ENCODE measurements at places on chromosomes 12 and 14.

GRCh38 chr14:98871796-98872195 is 400.2 kb downstream of the BCL11B start:
- DNase-seq = no peak

DNA sequence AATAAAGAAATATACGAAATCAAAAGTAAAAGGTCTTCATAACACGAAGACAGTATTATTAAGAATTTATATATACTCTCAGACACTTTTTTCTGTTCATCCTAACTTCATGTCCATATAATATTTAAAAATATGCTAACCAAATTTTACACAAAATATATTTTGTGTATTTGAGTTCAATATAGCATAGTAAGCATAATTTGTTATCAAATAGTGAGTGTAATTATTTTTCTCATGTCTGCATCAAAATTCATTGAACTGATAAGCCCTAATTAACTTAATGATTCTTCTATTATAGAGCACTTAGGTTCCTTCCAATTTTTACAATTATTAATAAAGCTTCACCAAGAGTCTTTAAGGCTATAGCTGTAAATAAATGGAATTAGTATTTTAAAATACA is 99.7 kb upstream of the SYT1 start:
- DNase-seq = no peak

DNA sequence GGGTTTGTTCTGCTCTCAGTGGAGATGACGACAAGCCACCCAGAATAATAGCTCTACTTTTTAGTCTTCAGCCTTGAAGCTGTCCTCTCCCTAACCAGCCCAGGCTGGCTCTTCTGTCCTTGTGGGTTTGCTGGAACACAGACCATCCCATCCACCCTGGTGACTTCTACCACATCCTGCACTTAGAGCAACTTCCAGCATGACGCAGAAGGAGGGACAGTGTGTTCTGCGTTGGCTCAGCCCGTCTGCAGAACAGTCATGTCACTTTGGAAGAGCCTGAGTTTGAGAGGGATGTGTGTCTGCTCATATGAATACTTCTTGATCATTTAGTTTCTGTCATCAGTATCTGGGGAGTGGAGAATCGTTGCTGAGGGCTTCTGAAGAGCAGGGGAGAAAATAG is 198.0 kb downstream of the CACNA1C start:
- DNase-seq = no peak

DNA sequence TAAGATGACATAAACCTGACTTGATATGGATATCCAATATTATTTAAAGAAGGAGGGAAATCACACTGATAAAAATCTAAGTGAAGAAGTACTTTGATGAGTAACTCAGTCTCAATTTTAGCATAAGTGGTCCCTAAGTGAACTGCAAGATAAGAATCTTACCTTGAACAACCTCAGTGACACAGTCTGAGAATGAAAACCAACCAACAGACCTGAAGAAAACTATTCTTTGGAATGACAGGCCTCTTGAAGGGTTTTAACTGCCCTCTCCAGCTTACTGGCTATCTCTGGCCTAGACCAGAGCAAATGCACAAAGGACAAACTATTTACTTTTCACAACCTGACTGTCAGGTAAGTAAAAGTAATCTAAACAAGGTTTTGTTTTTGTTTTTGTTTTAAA is 44.7 kb downstream of the CPM start:
- DNase-seq = no peak

GRCh38 chr12:119940897-119941296 is 48.1 kb upstream of the BICDL1 start:
- DNase-seq = no peak

- no peak for DNase-seq
Measured at GRCh38 chr12:106138357-106138632, 459 bp downstream of the NUAK1 start.

GRCh38 chr14:67428501-67429031 is 16.6 kb upstream of the PLEK2 start:
- no peak for DNase-seq

GRCh38 chr14:93859957-93860356 is 67.2 kb upstream of the FAM181A start:
- no peak for DNase-seq

DNA sequence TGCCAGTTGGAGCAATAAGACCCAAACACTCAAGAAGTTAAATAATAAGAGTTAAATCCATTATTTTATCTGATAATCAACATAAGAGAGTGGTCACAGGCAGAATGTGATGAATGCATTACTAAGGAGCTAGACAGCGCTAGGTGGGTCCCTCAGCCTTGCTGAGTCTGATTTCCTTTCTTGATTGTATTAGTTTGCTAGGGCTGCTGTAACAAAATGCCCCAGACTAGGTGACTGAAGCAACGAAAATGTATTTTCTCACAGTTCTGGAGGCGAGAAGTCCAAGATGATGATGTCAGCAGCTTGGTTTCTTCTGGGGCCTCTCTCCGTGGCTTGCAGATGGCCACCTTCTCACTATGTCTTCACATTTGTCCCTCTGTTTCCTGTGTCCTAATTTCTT is 8.2 kb upstream of the CCDC177 start:
- DNase-seq = no peak

GRCh38 chr12:117901631-117902030 is 67.2 kb downstream of the KSR2 start:
- no peak for DNase-seq

All from NCI-H774 (cell line).